ENCODE measurements at places on chromosomes 16 and 17.
A peak's percentile ranks its signal among the peaks of the same experiment; 100 is the strongest.

- DNase-seq, result no peak
Observed at GRCh38 chr17:1853698-1854097, 23.9 kb downstream of the RPA1 start.

DNA sequence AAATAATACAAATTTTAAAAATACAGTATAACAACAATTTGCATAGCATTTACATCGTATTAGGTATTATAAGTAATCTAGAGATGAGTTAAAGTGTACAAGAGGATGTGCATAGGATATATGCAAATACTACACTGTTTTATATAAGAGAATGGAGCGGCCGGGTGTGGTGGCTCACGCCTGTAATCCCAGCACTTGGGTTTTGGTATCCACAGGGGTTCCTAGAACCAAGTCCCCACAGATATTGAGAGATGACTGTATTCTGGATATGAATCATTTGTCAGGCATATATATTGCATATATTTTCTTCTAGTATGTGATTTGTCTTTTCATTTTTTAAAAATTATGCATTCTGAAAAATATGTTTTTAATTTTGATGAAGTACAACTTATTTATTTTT, 77.5 kb upstream of the MSI2 start:
- peak; percentile 17 for DNase-seq

- DNase-seq, result no peak
Observed at GRCh38 chr17:32388613-32389459, 38.9 kb downstream of the ZNF207 start.

- DNase-seq, result no peak
Observed at GRCh38 chr16:77359065-77359502, 75.8 kb downstream of the ADAMTS18 start.

GRCh38 chr17:64565563-64565962, 58.8 kb downstream of the CEP95 start:
- DNase-seq, result no peak

DNA sequence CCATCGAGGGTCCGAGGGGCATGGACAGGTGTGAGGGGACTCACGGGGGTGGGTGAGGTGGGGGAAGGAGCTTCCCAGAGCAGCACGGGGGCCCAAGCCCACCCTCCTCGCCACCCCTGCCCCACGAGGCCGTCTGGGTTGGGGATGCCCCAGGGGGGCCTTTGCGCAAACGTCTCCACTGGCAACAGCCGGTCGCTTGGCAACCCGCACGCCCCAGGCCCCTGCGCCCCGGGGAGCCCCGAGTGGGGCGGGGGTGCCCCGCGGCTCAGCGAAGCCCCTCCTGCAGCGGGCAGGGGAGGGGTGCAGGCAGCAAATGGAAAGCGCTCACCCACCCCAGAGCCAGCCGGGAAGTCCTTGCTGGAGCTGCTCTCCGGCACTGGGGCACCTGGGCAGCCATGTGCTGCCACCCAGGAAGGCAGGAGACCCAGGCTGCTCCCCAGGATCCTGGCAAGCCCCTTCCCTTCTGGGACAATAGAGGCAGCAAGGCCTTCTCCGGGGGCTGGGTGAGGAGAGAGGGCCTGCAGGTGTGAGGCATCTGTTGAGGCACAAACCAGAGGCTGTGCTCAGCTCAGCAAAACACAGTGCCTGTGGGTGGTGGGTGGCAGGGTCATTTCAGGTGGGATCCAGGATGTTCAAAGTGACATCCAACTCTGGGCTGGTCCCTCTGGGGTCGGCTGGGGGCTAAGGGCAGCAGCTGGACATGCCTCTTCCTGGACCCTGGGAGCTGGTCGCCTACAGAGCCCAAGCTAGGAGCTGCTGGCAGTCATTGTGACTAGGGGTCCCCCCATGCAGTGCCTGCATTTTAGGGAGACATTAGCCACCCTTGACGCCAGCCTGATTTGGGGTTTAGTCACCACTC, 80.9 kb upstream of the CBX4 start:
- no peak for DNase-seq

DNA sequence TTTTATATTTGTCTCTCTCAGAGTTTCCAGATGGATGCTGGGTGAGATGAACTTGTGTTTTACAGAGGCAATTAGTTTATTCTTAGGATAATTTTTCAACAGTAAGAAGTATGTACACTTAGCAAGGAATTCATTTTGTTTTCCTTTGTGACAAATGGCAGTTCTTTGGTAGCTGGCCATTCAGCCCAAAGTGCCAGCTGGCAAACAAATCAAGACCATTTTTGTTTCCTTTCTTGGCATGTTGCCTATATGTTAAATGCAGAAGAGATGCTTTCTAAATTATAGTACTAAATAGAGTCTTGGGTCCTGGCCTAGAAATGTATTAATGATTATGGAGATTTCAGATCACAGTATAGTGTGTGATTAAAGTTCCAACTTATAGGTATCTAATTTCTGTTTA, 337.1 kb downstream of the CNTNAP4 start:
- DNase-seq, result no peak

GRCh38 chr16:82954224-82954929, 327.6 kb downstream of the CDH13 start:
- no peak for DNase-seq

DNA sequence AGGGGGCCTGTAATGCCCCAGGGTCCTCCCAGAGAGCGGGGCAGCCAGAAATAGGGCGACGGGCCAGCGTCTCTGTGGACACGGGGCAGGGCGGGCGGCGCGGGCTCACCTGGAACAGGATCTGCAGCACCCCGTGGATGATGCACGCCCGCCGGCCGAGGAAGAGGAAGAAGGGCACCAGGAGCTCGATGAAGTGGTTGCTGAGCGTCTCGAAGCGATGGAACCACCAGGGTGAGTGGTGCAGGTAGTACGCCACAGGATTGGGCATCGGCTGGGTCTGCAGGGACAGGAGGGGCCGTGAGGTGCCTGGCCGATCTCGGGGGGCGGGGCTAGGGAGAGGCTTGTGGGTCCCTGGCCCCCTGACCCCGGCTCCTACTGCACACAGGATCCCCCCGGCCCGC, 78.9 kb upstream of the GNG13 start:
- DNase-seq, result no peak

DNA sequence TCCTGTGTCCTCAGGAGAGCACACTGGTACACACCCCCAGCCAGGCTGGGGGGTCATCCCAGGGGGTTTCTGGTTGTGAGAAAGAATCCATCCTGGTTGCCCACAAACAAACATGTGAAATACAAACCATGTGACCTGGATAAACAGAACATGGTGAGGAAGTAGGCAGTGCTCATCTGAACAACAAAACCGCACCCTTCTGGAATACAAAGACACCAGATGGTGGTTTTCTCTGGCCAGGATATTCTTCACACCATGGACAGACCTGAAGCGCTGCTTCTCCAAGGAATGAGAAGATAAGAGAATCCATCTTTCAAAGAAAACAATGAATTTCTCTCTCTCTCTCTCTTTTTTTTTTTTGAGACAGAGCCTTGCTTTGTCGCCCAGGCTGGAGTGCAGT, 302.3 kb downstream of the SLC39A11 start:
- DNase-seq, result no peak

GRCh38 chr16:74094514-74094913, 202.1 kb upstream of the PSMD7 start:
- DNase-seq, result no peak

DNA sequence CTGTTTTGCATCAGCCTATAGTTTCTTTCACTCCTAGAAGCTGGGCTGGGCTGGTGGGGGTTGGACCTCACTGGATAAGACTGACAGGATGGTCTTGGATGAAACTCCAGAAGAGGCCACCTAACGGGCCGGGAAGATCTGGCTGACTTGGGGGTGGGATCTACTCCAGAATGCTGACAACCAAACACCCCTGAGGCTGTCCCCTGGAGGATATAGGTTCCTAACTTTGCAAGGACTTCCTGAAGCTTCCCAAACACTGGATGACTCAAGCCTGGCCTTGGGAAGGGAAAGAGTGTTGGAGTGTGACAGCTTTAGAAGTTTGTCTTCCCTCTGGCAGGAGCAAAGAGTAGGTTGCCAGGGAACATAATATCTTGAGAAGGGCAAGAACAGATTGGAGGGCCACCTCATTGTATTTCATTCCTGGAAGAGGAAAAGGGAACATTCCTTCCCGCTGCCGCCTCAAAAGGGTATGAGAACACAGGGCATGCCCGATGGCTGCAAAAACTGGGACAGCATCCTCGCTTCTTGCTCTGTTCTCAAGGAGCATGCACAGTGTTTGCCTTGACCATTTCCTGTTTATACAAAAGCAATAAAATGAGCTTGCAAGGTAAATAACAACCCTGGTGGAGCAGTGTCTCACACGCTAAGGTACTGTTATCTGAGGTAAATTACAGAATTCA, 6.8 kb upstream of the CYB5B start:
- DNase-seq, result no peak

DNA sequence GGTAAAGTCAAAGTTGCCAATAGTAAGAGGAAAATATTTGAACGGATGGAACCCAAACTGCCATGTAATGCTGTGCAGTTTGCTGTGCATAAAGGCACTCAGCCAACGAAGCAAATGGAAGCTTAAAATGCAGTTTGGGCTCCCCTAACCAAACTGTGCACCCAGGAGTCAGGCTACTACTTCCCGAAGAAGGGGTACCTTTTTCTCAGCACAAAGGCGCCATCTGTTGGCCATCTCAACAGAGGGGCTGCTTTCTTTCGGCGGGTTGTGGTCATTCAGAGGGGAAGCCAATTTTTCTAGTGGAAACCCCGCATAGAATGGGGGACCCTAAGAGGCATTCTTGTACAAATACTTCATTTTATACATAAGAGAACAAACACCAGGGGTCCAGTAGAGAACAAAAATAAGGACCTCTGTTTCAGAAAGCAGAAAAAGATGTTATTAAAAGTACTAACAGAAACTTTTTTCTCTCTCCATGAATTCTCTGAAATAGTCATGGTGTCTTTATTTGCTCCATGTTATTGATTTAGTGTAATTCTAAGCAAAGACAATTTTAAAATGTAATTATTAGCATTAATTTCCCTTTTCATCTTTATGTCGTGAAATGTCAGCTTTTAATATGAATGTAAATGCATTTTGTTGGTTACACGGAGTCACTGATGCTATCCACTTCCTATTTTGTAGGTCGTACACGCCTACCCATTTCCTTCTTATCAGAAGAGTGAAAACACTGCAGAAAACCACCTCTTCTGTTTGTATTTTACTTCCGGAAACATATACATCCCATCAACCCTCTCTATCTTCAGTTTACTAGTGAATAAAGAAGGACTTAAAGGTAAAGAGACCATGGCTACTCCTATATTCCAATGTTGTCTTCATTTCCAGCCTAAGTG, 453.3 kb downstream of the KCNJ2 start:
- peak; percentile 38 for DNase-seq

GRCh38 chr17:67800495-67800928, 24.8 kb upstream of the BPTF start:
- peak; percentile 68 for DNase-seq

GRCh38 chr17:82668024-82668630, 19.9 kb upstream of the WDR45B start:
- no peak for DNase-seq

- DNase-seq, result no peak
Observed at GRCh38 chr17:57413848-57414651, 157.7 kb downstream of the MSI2 start.

- no peak for DNase-seq
Observed at GRCh38 chr17:57663326-57664070, 81.6 kb downstream of the CCDC182 start.

DNA sequence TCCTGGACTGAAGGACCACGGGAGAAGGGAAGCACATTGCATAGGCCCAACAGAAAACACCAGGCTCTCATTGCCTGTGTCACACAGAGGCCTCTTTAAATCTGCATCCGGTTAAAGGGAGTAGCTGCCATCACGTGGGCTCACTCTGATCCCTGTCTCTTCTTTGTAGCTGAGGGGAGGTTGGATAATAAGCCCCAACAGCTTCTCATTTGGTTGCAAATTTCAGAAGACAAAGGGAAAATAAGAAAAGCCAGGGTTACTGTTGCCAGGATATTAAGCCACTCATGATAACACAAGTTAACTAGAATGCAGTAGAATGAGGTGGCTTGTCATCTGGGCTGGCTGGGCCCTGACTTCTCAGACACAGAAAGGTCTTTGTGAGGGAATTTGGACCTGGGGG, 325.1 kb upstream of the ERCC4 start:
- no peak for DNase-seq

GRCh38 chr16:13931845-13932244, 11.9 kb downstream of the ERCC4 start:
- no peak for DNase-seq

DNA sequence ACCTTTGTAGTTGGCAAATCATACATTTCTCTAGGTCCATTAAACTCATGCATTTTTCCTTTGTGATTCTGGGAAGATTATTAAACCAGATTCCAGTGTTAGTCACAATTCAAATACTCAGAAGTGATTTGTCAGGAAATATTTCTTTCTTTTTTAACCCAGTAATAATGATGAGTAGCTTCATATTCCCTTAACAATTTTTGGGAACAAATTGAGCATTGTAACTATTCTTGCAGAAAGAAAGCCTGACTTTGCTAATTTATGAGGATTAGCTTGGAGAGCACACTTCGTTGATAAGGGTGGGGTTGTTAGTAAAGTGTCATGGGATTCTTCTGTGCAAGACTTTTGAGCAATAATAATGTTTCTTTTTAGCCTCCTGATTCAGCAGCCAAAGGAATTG, 18.7 kb upstream of the KRT24 start:
- DNase-seq, result no peak

DNA sequence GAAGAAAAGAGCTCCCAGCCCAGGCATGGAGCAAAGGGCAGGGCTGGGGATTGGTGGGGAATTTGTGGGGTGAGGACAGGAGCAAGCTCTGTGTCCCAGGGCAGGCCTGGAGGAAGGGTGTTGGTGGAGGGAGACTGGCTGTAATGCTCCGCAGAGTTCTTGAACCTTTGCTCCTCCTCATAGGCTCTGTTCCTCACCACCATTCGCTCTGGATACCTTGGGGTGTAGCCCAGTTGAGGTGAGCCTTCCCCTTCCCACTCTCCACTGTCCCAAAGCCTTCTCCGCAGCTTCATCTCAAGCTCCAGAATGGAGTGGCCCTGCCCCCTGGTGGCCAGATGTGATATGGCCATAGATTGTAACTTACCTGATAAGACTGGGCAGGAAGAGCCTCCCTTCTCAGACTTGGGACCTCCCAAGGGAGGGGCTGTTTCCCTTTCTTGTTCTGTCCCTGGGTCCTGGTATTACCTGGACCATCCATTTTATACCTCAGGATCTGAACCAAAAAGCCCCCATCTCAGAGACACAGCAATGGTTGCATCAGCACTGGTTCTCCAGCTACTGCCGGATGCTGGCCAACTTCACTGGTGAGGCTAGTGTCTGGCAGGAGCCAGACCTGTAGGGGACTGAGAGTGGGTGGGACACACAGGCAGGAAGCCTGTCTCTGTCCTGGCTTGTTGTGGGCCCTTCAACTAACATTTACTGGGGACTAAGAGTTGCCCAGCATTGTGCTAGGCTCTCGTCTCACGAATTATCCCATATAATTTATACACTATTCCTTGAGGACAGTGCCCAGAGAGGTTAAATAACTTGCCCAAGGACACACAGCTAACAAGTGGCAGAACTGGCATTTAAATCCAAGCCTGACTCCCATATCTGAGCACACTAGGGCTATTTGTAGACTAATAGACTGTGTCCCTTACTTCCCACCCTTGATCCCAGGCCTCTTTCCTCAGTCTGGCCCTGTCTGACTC, 19.1 kb upstream of the STAC2 start:
- DNase-seq, result peak; percentile 93

GRCh38 chr16:78770353-78771091, 671.1 kb downstream of the WWOX start:
- peak; percentile 90 for DNase-seq
